ENCODE measurements at places on chromosomes 7 and 10. TPM values are rescaled to one million over a fixed set of nuclear protein-coding genes. Genes with fewer than 3 reads are reported as not detected.

Gene ASZ1
- total RNA-seq = not detected

Gene CPVL
- 0.47 TPM for total RNA-seq

DNA sequence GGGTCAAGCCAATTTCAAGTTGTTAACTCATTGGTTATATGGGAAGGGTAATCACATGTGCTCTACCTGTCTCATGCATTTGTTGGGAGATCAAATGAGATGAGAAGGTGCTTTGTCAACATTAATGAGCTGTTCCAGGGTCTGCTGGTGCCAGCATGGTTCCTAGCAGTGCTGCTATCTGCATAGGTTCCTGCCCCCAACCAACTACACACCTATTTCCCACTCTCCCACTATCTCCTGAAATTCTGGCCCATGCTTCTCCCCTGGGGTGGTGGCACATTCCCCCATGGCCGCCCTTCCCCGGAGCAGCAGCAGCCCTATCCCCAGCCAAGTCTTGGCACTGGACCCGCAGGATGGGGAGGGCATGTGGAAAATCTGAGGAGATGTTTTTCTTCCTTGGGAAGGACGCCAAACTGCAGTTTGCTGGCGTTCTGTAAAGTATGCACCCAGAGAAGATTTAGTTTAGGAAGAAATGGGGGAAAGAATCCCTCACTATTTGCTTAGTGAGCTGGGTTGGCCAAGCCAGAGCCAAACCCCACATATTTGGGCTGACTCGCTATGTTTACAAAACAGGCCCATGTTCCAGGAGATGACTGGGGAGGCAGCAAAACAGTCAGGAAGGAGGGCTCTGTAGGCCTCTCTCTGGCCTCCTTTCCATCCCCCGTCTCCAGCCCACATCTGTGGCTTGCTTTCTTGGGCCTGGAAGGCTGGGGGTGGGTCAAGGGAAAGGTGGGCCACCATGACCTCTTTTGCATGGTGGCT, 42.5 kb downstream of the PPP1R3C start:
- H3K27me3 ChIP-seq = peaks cover 3% of the 10 kb centered on the region
- no peaks in the 10 kb centered on the region for H3K4me1 ChIP-seq

- DNase-seq = no peak
- no peaks in the 10 kb centered on the region for H3K36me3 ChIP-seq
Observed at GRCh38 chr7:41708581-41709358, 5.9 kb upstream of the INHBA start.

DNA sequence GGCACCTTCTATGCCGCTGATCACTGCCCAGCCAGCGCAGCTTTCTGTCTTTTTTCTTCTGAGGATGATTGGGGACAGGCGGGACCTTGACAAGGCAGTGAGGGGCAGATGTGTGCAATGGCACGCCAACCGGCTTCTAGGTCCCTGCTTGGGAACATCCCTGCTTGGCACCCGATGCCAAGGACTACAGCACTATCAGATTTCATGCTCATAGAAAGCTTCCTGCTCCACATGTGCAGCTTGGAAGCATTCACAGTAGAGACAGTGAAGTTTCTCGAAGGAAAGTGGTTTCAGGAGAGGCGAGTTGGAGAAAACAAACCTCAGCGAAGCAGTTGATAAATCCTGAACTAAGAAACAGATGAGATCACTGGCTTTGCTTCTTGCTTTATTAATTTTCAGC, 267.5 kb upstream of the HABP2 start:
- no peak for DNase-seq
- peaks cover 6% of the 10 kb centered on the region for H3K27me3 ChIP-seq
- no peak overlapping the region for H3K27ac ChIP-seq
- no peak overlapping the region for H3K4me3 ChIP-seq
- H3K36me3 ChIP-seq = no peaks in the 10 kb centered on the region
- no peaks in the 10 kb centered on the region for H3K4me1 ChIP-seq

- no peak overlapping the region for H3K4me3 ChIP-seq
- H3K4me1 ChIP-seq = no peaks in the 10 kb centered on the region
- no peaks in the 10 kb centered on the region for H3K27me3 ChIP-seq
- no peak overlapping the region for H3K27ac ChIP-seq
- no peak for DNase-seq
- H3K36me3 ChIP-seq = no peaks in the 10 kb centered on the region
Observed at GRCh38 chr7:25823571-25823970, 328.4 kb upstream of the NFE2L3 start.

DNA sequence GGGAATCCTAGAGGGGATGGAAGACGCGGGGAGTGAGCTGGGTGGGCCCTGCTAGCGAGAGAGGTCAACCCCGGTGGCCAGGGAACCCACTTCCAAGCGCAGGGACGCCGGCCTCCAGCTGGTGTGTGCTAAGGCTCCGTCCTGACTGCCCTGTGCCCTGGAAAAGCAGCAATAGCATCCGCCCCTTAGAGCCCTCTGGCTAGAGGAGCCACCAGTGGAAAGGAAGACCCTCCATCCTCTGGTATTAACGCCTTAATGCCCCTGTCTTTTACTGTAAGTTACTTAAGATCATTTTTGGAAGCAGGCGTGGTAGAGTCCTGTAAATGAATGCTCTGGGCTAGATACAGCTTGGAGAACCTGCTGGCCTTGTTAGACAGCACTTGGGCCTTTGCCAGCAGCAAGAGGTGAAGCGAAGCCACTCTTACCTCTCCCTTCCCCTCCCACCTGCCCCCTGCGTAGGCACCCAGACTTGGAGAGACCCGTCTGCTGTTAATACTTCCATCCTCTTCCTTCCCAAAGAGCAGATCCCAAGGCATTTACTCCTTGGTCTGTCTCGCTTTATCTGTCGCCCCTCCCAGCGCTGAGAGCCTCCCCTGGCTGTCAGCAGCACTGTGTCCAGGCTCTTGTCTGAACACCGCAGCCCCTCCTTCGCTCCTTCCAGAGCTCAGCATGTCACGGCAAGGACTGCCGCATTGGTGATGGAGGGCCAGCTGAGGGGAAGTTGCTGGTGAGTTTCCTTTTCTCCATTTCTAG, 4.6 kb downstream of the REPIN1 start:
- H3K27me3 ChIP-seq = no peaks in the 10 kb centered on the region
- H3K4me3 ChIP-seq = no peak overlapping the region
- DNase-seq = no peak
- no peak overlapping the region for H3K27ac ChIP-seq
- H3K36me3 ChIP-seq = no peaks in the 10 kb centered on the region

Gene NPTX2
- not detected for total RNA-seq

DNA sequence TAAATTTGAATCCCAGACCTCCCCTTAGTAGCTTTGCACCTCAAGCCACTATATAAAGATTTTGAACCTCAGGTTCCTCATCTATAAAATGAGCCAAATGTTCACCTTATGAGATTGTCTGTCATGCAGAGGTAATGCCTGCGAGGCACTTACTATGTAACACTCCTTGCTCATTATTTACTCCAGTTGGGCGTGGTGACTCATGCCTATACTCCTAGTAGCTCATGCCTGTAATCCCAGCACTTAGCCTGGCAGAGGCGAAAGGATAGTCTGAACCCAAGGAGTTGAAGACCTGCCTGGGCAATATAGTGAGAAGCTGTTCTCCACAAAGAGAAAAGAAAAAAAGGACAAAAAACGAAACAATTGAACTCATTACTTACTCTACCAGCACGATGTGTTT, 82.2 kb downstream of the MDFIC start:
- no peaks in the 10 kb centered on the region for H3K27me3 ChIP-seq
- H3K4me1 ChIP-seq = peaks cover 27% of the 10 kb centered on the region
- H3K27ac ChIP-seq = peak overlapping the region; percentile 3
- H3K36me3 ChIP-seq = peaks cover 14% of the 10 kb centered on the region
- no peak for DNase-seq

Gene SPDYE11
- total RNA-seq = not detected
